ENCODE measurements at places on chromosomes 13 and 19.

DNA sequence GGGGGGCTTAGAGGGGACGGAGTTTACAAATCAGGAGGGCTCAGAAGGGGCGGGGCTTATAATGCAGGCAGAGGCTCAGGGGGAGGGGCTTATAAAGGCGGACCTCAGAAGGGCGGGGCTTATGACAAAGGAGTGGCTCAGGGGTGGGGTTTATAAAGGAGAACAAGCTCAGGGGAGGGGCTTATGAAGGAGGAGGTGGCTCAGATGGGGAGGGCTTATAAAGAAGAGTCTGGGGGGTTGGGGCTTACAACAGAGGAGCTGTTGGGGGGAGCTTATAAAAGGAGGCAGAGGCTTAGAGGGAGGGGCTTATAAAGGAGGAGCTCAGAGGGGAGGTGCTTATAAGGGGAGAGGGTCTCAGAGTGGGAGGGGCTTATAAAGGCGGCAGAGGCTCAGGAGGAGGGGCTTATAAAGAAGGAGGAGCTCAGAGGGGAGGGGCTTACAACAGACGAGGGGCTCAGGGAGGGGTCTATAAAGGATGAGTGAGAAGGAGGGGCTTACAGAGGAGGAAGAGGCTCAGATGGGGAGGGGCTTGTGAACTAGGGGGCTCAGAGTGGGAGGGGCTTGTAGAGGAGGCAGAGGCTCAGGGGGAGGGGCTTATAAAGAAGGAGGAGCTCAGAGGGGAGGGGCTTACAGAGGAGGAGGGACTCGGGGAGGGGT is 1.0 kb downstream of the SMIM24 start:
- no peak for DNase-seq

GRCh38 chr13:40204246-40204645 is 462.2 kb downstream of the FOXO1 start:
- no peak for DNase-seq

- DNase-seq = no peak
These were observed 23.0 kb downstream of the KCNRG start for GRCh38 chr13:50038266-50038665.

- no peak for DNase-seq
These were observed 6.9 kb upstream of the FBXL3 start for GRCh38 chr13:77033717-77034302.
